ENCODE measurements at places on chromosomes 2 and 18.

GRCh38 chr2:223096235-223096970 lies 44.4 kb downstream of the KCNE4 start:
- peak; percentile 35 for DNase-seq

DNA sequence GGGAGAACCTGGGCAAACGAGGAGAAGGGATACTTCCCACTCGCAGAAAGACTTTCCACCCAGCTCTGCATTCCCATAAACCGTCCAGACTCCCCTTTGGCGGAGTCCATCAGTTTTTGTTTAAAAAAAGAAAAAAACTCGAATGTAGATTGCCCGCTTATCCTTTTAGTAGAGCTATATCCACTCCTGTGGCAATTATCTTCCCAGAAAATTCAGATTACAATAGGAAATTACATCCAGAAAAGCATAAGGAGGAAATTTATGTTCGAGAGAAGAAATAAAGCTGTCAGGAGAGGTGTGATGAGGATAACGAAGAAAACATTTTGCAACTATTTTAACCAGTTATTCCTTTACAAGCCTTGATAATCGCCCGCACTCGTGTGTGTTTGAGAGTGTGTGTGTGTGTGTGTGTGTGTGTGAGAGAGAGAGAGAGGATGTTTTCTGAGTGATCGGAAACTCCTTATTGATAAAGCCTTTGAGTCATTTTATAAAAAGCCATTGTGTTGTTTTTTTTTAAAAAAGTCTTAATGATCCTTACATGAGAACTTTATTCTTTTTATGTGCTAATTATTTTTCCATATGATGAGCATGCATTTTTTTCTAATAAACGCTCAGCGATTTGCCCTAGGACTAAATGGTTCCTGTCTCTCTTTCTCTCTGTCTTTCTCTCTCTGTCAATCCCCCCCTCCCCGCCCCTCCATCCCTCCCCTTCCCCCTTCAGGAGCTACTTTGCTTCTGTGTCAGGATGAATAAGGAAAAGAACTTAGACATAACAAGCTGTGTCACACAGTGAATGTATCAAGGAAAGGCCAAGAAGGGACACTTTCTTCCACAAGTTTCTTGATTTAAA lies 1.1 kb upstream of the PPP3R1 start:
- DNase-seq, result no peak

DNA sequence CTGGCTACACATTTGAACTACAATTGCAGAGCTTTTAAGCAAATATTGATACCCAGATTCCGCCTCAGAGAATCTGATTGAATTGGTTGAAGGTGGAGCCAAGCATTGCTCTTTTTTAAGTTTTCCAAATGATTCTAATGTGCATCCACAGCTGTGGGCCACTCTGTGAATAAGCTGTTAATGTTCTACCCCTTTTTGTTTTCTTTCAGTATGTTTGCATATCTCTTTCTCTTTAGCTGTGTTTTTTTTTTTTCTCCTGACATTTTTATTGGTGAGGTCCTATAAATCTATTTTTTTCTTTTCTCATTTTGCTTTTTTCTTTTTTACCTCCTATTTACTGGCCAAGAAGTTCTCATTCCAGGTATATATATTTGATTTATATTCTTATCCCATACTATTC lies 6.5 kb downstream of the SCN3A start:
- DNase-seq, result no peak

- no peak for DNase-seq
These were observed 657 bp downstream of the ARL6IP6 start for GRCh38 chr2:152718909-152719645.

- peak; percentile 69 for DNase-seq
These were observed 63.1 kb upstream of the LYPD1 start for GRCh38 chr2:132733094-132733493.

DNA sequence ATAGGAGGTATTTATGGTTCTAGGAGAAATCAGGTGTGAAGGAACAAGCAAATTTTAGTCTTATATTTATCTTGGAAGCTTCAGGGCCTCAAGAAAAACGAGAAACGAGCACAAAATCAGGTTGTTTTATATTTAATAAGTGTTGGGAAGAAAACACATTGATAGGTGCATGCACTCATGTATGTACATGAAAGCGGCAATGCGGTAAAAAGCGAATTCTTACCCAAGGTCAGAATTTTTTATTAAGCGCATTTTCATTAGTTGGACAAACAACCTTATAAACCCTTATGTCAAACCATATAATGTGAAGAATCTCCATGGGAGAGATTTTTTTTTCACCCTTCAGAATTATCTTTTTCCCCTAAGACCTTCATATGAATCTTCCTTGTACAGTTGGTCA lies 25.4 kb downstream of the SLC66A3 start:
- DNase-seq, result no peak

DNA sequence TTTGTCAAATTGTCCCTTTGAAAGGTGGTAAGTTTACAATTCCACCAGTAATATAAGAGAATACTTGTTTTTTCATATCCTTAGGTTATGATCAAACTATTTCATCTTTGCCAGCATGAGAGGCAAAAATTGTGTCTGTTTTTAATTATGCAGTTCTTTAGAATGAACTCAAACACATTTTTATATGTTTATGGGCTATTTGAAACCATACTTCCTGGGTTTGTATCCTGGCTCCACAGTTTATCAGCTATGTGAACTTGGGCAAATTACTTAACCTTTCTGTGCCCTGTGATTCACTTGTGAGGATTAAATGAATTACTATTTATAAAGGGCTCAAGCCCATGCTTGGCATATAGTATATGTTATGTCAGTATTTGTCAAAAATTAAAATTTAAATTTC lies 109.4 kb downstream of the TANC1 start:
- DNase-seq, result no peak

DNA sequence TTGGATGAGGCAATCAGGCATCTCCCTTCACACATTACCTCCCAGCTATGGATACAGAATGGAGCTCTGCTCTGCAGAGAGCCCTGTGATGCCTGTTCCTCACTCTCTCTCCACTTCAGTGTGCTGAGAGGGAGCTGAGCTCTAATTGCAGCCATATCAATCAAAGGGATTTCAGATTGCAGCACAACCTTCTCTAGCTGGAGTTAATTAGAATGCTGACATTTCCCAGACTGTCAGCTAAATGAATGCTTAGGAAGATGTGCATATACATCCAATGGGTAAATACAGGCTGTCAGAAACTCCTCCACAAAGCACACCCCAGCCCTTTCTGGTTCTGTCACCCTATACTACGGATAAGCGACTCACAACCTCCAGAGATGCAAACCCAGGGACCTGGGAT lies 402.6 kb downstream of the EIPR1 start:
- no peak for DNase-seq

- DNase-seq, result no peak
These were observed 4.5 kb downstream of the HAAO start for GRCh38 chr2:42787788-42788477.

- DNase-seq, result no peak
These were observed 244.1 kb downstream of the BCL11A start for GRCh38 chr2:60309336-60309735.

DNA sequence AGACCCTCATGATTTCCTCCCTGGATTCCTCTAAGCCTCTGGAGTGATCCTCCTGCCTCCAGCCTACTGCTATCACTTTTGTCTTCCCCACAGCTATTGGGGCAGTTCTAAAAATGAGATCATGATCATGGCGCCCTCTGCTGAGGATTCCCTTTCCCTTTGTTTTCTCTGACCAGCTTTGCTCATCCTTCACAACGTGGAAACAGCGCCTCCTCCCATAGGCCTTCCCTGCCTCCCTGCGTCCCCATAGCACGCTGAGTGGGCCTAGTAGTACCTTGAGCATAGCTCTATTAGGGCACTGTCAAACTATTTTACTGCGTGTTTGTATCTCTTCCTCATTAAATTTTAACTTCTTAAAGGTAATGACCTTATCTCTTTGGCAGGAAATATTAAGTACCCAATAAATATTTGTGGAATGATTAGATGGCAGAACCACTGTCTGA lies 207.0 kb upstream of the FANCL start:
- peak; percentile 82 for DNase-seq

GRCh38 chr2:119672161-119672862 lies 6.7 kb upstream of the TMEM177 start:
- DNase-seq, result no peak

DNA sequence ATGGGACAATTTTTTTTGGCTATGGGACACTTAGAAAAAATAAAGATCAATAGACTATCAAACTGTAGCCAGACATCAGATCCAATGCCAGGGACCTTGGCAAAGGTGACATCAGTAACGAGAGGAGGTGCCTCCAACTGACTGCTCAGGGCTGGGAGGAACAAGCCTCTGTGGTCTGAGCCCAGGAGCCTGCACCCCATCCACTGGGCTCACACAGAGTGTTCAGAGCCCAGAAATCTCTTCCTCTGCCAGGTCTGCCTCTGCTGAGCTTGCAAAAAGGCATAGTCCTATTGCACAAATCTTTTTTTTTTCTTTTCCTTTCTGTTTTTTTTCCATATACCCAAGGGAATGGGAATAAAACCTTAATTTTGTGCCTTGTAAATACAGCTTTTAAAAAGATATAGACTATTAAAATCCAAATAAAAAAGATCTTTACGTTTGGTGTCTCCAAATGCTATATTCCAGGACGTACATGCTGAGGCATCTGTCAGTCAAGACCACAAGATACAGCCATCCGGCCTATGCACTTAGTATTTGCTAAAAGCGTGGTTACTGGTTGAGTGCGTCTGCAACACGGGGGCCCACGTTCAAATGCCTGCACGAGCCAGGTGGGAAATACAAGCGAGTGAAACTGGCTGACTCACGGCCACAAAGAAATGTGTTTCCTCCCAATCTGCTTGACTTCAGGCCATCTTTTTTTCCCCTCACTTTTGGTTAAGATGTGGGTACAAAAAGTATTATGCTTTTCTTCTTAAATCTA lies 7.8 kb upstream of the ARHGAP25 start:
- DNase-seq, result peak; percentile 9

DNA sequence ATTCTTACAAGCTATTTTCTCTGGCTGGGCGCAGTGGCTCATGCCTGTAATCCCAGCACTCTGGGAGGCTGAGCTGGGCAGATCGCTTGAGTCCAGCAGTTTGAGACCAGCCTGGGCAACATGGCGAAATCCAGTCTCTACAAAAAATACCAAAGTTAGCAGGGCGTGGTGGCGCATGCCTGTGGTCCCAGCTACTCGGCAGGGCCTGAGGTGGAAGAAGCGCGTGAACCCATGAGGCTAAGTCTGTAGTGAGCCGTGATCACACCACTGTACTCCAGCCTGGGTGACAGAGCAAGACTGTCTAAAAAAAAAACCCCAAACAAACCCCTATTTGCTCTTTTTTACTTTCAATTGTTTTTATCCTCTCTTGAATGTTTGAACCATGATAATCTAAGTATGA lies 37.0 kb downstream of the PPP4R1 start:
- no peak for DNase-seq

GRCh38 chr18:43664487-43665008 lies 387.3 kb upstream of the SYT4 start:
- peak; percentile 25 for DNase-seq

DNA sequence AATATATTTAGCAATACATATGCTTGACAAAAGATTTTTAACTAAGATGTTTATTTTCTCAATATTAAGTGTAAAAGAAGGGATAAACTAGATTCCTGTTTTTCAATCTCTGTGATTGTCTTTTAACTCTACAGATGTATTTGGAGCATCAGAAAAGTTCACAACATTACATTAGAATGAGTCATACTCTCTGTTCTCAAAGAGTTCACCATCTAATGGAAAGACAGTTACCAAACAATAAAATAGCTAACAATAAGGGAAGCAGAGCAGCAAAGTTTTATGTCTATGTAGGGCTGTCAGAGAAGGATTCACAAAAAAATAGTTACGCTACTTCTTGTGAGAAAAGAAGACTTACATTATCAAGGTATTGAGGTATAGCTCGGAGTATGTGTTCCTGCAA lies 109.2 kb upstream of the MAP2 start:
- no peak for DNase-seq

GRCh38 chr2:235446082-235446481 lies 47.8 kb upstream of the AGAP1 start:
- DNase-seq, result no peak

- no peak for DNase-seq
These were observed 469.6 kb upstream of the ID2 start for GRCh38 chr2:8212239-8212638.

GRCh38 chr2:121237980-121238665 lies 46.9 kb downstream of the TFCP2L1 start:
- DNase-seq, result peak; percentile 1

- DNase-seq, result no peak
These were observed 300.6 kb upstream of the SALL3 start for GRCh38 chr18:78679031-78679430.

GRCh38 chr2:216633616-216634369 lies 573 bp downstream of the IGFBP2 start:
- DNase-seq, result no peak

DNA sequence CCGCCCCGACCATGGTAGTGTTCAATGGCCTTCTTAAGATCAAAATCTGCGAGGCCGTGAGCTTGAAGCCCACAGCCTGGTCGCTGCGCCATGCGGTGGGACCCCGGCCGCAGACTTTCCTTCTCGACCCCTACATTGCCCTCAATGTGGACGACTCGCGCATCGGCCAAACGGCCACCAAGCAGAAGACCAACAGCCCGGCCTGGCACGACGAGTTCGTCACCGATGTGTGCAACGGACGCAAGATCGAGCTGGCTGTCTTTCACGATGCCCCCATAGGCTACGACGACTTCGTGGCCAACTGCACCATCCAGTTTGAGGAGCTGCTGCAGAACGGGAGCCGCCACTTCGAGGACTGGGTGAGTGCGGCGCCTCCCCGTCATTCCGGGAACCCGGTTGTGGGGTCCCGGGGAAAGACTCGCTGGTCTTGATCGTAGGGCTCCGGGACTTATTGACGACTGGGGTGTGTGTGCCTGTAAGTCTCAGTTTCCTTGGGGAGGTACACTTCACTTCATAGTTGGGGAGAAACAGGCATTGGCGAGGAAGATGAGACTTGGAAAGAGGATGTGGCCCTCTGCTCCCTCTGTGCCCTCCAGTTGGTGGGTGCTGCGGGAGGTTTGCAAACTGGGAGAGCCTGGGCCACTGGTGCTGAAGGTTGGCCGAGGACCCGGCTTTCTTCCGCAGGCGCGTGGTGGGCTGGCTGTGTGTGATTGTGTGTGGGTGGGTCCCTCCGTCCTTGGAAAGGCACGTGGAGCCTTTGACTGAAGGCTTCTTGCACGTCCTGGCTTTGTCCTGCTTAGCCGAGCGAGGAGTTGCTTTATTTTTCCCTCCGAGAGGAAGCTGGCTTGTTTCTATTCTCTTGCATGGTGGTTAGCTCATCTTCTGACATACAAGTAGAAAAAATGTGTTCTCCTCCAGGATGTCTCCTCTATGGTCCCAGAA lies 886 bp downstream of the PRKCE start:
- peak; percentile 69 for DNase-seq

DNA sequence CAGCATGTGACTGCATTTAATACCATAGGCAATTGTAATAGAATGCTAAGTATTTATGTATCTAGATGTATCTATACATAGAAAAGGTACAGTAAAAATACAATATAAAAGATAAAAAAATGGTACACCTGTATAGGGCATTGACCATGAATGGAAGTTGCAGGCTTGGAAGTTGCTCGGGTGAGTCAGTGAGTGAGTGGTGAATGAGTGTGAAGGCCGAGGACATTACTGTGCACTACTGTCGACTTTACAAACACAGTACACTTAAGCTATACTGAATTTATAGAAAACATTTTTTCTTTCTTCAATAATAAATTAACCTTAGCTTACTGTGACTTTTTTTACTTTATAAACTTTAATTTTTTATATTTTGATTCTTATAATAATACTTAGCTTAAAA lies 8.9 kb downstream of the DIS3L2 start:
- DNase-seq, result no peak

GRCh38 chr2:218985021-218985324 lies at the start of gene FEV:
FEV (minus strand) TSS chr2:218985184; CDS start chr2:218985075, 109 bp downstream.
- DNase-seq, result no peak

Data from fibroblast of upper back skin (primary cell).